ENCODE measurements at places on chromosomes 4 and X.
A peak's percentile ranks its signal among the peaks of the same experiment; 100 is the strongest.

GRCh38 chr4:80535551-80535950 is 200.0 kb downstream of the CFAP299 start:
- DNase-seq, result no peak

- DNase-seq, result no peak
Observed at GRCh38 chrX:40006106-40007017, 91.4 kb downstream of the BCOR start.

GRCh38 chrX:43096830-43097229 is 318.9 kb upstream of the PPP1R2C start:
- DNase-seq, result no peak

DNA sequence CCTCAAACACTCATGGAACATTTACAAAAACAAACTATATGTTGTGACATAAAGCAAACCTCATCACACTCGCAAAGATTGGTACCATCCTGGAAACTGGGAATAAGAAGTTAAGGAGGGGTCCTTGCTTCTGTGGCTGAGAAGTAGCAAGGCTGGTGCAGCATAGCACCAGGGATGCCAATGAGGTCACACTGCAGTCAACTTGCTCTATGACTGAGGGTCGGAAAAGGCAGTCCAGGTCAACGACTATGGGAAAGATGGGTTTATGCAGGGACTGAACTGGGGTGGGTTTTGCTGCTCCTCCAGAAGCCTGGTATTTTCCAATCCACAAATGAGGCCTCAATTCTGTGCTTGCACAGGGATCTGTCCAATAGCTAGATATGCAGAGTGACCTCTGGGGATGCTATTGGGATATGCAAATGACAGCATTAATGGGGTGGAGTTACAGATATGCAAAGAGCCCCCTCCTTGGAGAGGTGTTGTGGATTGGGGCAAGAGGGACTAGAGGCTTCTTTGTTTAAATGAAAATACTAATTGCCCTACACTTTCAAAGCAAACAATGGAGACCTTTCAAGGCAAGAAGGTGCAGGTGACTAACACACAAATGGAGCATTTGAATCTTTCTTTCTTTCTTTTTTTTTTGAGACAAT is 7.2 kb upstream of the IL13RA1 start:
- no peak for DNase-seq

DNA sequence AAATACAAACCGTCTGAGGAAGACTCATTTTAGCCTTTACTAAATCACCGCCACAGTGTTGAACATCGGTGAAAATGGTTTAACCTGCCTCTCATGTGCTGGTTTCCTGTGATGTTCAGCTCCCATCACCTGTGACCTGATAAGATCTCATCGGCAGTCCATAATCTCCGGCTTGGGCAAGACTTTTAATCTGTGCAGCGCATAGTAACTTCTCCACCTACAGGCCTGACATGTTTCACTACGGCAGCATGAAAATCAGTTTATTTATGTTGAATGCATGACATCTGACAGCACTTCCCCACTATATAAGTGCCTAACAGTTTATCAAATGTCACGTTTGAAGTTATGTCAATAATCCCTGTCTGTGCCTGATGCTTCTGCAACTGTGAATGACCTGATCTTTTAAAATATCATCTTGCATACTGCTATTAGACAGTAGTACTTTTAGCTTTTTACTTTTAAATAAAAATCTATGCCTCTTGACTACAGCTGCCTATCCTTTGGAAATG is 1919.8 kb upstream of the AGA start:
- DNase-seq, result no peak

DNA sequence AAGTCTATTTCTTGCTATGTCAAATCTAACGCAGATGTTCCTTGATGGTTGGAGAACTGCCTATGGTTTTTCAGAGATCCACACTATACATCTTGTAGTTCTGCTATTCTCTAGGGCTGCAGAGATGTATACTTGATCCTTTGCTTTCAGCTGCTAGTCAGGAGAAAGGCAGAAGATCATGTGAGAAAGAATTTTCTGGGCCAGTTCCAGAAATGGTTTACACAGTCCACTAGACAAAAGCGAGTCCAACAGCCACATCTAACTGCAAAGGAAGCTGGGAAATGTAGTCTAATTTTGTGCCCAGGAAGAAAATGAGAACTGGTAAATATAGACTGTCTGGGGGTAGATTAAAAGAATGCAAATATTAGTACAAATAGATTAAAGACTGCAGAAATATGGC is 394.3 kb upstream of the SLIT2 start:
- DNase-seq, result no peak

- no peak for DNase-seq
Observed at GRCh38 chrX:28099166-28099565, 117.9 kb upstream of the DCAF8L1 start.

DNA sequence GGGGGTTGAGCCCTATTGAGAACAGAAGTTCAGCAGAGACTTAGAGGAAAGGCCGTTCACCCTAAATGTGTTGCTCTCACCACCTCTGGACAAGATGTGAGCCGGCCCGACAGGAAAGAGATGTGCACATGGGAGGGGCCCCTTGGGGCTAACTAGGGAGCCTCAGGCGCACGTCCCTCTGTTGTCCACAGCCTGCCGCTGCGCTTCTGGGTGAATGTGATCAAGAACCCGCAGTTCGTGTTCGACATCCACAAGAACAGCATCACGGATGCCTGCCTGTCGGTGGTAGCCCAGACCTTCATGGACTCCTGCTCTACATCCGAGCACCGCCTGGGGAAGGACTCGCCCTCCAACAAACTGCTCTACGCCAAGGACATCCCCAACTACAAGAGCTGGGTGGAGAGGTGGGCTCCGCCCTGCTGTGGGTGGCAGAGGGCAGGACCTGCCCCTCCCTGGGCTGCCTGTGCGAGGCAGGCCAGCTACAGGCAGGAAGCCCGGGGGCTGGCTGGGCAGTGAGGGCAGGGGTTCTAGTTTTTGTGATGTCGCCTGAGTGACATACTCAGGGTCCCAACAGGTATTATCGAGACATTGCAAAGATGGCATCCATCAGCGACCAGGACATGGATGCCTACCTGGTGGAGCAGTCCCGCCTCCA is 8.0 kb downstream of the LAGE3 start:
- DNase-seq, result no peak

GRCh38 chr4:5804656-5805055 is 88.2 kb downstream of the CRMP1 start:
- DNase-seq, result no peak

DNA sequence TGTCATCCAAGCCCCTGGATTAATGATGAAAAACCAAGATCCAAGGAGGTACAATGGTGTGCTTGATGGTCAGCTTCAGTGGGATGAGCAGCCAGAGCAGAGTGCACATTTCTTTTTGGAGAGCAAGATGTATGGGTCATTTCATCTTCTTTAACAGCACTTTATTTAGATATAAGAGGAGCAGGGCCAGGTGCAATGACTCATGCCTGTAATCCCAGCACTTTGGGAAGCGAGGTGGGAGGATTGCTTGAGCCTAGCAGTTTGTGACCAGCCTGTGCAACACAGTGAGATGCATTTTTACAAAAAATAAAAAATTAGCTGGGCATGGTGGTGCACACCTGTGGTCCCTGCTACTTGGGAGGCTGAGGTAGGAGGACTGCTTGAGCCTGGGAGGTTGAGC is 45.3 kb upstream of the MAP3K15 start:
- no peak for DNase-seq

DNA sequence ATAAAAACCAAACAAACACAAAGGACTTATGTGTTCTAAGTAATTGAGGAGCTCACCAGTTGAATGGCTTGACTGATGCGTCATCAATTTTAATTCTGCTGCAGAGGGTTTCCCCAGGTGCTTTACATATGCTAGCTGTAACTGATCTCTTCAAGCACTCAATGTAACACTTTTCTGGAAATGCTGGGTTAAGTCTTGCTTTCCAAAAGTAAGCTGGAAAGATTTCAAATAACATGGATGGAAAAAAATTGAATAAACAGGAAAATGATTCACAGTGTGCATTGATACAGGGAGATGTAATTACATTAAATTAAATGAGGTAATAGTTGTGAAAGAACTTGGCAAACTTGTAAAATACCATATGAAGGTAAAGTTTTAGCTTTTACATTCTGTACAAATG is 186.7 kb upstream of the WDFY3 start:
- no peak for DNase-seq

DNA sequence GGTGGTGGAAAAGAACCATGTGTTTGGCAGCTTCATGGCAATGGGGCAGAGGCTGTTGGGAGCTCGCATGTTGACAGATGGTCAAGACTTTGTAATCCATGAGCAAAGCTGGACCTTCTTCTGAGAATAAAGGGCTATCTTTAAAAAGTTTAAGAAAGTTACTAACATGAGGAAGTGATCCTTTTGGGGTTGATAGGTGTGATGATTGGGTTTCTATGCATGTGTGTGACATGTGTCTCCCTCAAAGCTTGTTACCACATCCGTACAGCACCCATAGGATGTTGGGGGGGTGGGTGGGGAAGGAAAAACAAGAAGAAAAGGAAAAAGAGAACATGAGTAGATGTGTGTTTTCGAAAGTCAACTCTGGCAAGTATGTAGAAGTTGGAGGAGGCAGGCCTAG is 123.0 kb upstream of the TLR3 start:
- no peak for DNase-seq

DNA sequence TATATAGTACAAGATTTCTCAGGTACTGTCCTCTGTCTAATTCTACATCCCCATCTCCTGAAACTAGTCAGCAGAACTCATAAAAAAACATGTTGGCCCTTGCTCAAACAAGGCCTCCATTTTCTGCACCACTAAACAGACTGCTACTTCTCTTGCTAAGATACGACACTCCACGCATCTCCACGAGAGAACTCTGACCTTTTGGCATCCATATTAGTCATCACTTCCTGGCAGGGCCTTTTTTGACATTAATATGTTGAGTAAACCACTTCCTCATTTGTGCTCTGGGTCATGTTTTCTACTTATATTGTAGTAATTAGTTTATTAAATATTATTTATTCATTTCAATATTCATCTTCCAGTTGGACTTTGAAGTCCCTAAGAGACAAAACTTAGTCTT is 65.6 kb downstream of the DCAF8L1 start:
- DNase-seq, result no peak

GRCh38 chr4:157075811-157076577 is at the start of gene GLRB:
TSS of gene GLRB (plus strand) at chr4:157076150. CDS start at chr4:157078025, 1,875 bp downstream.
- DNase-seq, result no peak

DNA sequence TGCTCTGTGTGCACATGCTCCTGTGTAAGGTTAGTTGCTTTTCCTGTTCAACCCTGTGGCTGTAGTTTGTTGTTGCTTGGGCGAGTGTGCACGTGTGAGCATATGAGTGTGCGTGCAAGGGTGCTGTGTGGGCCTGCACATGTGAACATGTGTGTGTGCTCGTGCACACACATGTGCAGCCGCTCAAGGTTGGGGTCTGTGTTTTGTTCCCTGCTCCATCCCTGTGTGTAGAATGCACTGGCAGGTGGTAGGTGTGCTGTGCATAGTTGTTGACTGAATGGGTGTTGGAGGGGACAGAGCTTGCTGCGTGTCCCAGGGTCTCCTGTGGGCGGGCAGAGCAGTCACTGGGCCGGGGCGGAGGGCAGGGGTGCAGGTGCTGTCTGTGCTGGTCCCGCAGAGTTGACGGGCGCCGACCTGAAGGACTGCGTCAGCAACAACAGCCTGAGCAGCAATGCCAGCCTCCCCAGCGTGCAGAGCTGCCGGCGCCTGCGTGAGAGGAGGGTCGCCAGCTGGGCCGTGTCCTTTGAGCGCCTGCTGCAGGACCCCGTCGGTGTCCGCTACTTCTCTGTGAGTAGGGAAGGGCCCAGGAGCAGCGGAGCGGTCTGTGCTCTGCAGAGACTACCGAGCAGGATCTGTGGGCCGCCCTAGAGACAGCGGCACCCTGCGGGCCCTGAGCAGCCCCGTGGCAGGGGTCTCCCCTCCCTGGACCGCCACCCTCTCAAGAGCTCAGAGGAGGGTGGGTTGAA is 27.9 kb upstream of the HGFAC start:
- no peak for DNase-seq

DNA sequence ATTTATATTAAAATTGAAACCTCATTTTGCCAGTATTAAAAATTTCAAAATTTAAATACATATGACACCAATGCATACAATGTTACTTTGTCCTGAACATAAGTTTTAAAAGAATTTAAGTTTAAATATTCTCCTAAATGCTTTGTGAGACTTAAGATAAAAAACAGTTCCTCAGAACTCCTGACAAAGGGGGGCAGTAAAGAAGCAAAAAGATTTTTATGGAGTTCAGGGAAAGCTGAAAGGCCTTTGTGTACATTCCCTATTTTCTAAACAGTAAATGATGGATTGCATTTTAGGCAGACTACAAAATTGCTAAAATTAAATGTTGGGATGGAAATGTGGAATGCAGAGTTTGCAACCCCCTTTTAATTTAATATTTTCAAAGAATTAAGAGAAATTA is 81.7 kb downstream of the SNCA start:
- DNase-seq, result no peak

- DNase-seq, result peak; percentile 73
Observed at GRCh38 chr4:89283226-89284009, 24.2 kb downstream of the GPRIN3 start.

GRCh38 chr4:23847158-23847557 is 42.7 kb downstream of the PPARGC1A start:
- DNase-seq, result no peak

DNA sequence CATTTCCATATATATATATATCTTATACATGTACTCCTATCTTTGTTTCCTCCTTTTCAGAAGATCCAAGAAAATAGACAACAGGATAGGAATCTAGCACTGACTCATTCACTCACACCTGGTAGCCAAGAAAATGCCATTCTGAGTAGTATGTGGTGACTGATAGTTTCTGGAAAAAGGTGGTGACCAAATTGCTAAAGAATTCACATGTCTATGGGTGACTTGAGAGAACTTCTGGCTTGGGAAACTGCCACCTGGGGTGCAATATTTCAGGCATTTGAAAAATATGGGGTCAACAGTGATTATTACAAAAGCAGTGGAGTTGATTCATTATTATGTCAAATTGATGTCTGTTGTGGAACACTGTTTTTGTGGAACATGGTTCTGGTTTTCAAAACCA is 605.1 kb downstream of the PCDH18 start:
- no peak for DNase-seq

GRCh38 chrX:147917700-147918695 is 6.3 kb downstream of the FMR1 start:
- DNase-seq, result no peak

DNA sequence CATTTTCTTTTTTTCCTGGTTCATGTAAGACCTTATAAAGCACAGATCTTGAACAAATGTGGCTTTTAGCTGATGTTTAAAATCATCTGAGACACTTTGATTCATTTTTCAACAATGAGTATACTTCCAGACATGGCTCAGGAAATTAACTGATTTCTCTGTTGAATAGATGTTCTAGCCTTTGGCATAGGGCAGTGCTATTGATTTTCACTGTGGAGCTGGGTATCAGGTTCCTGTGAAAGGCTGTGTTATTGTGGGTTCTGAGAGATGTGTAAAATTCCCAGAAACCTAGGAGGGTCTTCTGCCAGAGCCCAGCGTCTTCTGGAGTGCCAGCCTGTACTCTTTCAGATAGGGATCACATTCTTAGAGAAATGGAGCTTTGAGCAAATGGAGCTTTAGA is 278.9 kb downstream of the EPHA5 start:
- no peak for DNase-seq

- no peak for DNase-seq
Observed at GRCh38 chr4:16111533-16111932, 27.7 kb upstream of the PROM1 start.
